ENCODE measurements at places on chromosomes 7 and 10.

DNA sequence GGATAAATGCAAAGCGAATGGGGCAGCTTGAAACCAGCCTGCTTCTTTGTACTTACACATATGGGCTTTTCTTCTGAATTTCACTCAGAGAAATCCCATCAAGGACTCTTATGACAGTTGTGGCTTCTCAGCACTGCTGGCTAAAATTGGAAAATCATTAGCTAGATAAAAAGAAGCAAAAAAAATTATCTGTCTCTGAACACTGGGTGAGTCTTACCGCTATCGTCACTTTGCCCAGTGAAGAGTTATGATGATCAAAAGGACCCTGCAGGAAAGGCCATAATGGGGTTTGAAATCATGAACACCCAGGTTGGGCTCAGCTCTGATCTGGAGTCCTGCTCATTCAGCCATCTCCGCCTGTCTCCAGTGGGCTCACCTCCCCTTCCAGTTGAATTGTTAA is 34.3 kb downstream of the AOAH start:
- peaks cover 56% of the 10 kb centered on the region for H3K4me1 ChIP-seq
- peaks cover 22% of the 10 kb centered on the region for H3K36me3 ChIP-seq
- no peak for DNase-seq
- H3K27ac ChIP-seq: no peak overlapping the region
- no peaks in the 10 kb centered on the region for H3K27me3 ChIP-seq
- no peak overlapping the region for H3K4me3 ChIP-seq

GRCh38 chr7:44565097-44565794 is 8.5 kb downstream of the DDX56 start:
- peak; percentile 73 for DNase-seq
- no peak overlapping the region for H3K4me3 ChIP-seq
- peaks cover 56% of the 10 kb centered on the region for H3K36me3 ChIP-seq
- no peak overlapping the region for H3K27ac ChIP-seq

- H3K4me1 ChIP-seq: peaks cover 14% of the 10 kb centered on the region
- DNase-seq: peak; percentile 27
- peaks cover 6% of the 10 kb centered on the region for H3K36me3 ChIP-seq
- no peak overlapping the region for H3K4me3 ChIP-seq
Observed at GRCh38 chr7:143892527-143893300, 9.3 kb downstream of the TCAF1 start.

GRCh38 chr10:131853610-131853964 is 47.2 kb upstream of the PPP2R2D start:
- H3K27ac ChIP-seq: no peak overlapping the region
- no peaks in the 10 kb centered on the region for H3K27me3 ChIP-seq
- DNase-seq: no peak
- H3K36me3 ChIP-seq: no peaks in the 10 kb centered on the region

GRCh38 chr10:126468876-126469643 is 80.8 kb upstream of the ADAM12 start:
- peaks cover 9% of the 10 kb centered on the region for H3K4me1 ChIP-seq
- peak; percentile 25 for DNase-seq
- H3K36me3 ChIP-seq: no peaks in the 10 kb centered on the region
- no peak overlapping the region for H3K4me3 ChIP-seq

GRCh38 chr10:29435809-29436501 is 147.1 kb downstream of the LYZL1 start:
- no peak overlapping the region for H3K4me3 ChIP-seq
- no peak overlapping the region for H3K27ac ChIP-seq
- H3K36me3 ChIP-seq: peaks cover 17% of the 10 kb centered on the region
- H3K4me1 ChIP-seq: no peaks in the 10 kb centered on the region

DNA sequence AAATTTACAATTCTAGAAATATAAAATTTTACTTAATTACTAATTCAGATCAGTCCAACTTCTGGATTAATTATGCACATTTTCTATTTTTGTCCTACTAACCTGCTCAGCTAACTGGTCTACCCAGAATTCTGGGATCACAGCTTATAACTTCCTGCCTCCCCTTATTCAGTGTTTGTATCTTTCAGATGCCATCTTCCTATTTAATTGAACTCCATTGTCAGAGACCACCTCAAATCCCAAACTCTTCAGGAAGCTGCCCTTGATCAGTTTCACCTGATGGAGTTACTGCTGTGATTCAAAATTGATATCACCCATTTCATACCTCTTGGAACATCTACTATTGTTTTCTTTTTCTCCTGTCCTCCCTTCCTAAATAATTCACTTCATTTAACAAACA is 259.2 kb downstream of the WDR11 start:
- H3K27ac ChIP-seq: no peak overlapping the region
- no peaks in the 10 kb centered on the region for H3K36me3 ChIP-seq
- H3K4me3 ChIP-seq: no peak overlapping the region
- DNase-seq: no peak
- no peaks in the 10 kb centered on the region for H3K27me3 ChIP-seq
- no peaks in the 10 kb centered on the region for H3K4me1 ChIP-seq

GRCh38 chr7:55964261-55965099 is at the start of gene NIPSNAP2:
NIPSNAP2 (plus strand) TSS chr7:55964585; CDS start chr7:55964610, 25 bp downstream.
- H3K27me3 ChIP-seq: no peaks in the 10 kb centered on the region
- H3K27ac ChIP-seq: peak within 1 kb of the TSS; percentile 80
- peak; percentile 64 for DNase-seq
- peaks cover 18% of the 10 kb centered on the region for H3K36me3 ChIP-seq
- peak within 1 kb of the TSS; percentile 81 for H3K4me3 ChIP-seq

- H3K27me3 ChIP-seq: no peaks in the 10 kb centered on the region
- H3K27ac ChIP-seq: no peak overlapping the region
- no peaks in the 10 kb centered on the region for H3K36me3 ChIP-seq
- no peak for DNase-seq
- no peak overlapping the region for H3K4me3 ChIP-seq
Observed at GRCh38 chr7:31962246-31962645, 108.0 kb downstream of the PDE1C start.
